Thoracic aorta (tissue), 2 donors: ENCODE measurements at places on chromosomes 6 and 20.

DNA sequence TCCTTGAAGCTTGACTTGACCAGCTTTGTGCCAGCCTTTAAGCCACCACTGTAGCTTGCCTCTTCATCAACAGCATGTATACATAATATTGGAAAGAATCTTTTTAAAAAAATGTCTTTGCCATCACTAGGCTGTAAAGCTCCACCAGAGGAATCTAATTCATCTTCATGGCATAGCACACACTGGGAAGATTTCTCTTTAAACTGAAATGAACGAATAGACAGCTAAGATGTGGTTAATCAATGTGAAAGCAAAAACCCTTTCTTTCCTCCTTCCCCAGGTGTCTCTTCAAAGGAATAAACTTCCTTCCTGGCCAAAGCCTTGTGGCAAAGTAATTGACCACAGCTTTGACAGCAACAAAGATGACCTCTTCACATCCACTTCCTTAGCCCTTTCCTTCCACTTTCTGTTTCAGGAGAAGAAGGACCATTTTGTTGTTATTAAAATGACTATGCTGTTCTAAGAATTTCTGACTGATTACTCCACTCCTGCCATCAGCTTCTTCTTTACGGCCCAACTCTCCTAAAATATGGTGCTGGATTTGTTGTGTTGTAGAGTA, 428.7 kb upstream of the SOX4 start:
- DNase-seq, result no peak

GRCh38 chr6:37105148-37106050, 64.6 kb upstream of the PIM1 start:
- DNase-seq, result no peak

GRCh38 chr6:93073811-93074210, 345.5 kb downstream of the EPHA7 start:
- DNase-seq, result no peak

DNA sequence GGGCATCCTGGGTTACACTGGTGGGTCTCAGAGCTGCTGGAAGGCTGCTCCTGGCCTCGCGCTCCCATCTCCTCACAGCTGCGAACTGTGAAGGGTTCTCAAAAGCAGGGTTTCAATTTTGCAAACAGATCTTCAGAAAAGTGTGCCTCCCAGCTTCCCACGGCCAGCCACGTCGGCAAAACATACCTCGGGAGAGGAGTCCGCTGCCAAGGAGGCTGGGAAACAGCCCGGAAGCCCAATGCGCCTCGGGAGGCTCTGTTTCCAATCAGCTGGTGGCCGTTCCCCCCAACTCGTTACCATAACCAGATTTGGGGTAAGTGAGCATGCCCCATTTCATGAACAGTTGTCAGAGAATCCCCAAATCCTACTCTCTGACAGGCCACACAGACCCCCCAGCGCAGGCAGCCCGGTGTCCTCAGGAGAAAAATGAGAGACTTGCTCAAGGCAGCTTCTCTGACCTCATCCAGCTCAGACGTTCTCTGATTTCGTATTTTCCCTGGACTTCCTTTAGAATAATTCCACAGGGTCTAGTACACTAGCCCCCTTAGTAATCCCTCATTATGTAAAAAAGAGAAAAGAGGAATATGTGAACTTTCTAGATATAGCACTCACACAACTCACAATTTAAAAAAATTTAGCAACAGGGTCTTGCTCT, 98.4 kb downstream of the SNX5 start:
- no peak for DNase-seq

DNA sequence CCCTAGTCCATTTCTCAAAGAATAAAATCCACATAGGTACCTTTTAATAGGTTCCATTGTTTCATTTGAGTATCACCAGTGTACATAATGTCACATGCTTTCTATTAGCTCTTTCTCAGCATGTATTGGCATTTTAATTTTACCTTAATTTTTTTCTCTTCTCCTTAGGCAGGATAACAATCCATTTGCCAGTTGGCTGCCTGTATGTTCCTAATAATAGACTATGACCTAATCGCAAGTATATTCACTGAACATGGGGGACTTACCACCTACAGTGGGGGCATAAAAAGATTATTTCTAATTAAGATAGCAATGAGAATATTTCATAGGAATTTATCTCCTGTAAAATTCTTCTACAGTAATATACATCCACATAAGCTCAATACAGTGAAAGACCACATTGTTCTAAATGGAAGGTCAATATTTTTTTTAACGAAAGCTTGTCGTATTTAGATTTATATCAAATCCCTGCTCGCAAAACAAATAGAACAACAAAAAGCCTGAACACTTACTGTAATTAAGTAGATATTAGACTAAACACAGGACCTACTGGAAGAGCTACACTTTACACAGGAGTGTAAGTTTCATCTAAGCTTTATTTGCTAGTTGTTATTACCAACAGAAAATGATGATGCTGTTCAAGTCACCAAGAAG, 76.4 kb downstream of the OGFRL1 start:
- no peak for DNase-seq

DNA sequence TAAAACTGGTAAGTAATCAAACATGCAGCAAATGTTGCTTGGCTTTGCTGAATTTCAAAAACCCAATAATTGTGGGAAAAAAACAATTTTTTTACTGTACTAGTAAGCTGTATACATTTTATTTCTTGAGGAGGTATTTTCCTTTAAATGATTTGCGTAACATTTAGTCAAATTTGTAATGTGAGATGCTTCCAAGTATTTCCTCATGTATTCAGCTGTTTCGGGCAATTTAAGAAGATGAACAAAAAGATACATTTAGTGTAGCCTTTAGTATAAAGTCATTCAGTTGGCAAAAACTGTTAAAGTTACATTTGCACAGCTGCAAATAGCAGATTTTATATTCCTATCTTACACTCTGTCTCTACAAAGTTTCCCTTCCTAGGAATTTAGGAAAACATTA, 186.1 kb upstream of the SCGN start:
- no peak for DNase-seq

DNA sequence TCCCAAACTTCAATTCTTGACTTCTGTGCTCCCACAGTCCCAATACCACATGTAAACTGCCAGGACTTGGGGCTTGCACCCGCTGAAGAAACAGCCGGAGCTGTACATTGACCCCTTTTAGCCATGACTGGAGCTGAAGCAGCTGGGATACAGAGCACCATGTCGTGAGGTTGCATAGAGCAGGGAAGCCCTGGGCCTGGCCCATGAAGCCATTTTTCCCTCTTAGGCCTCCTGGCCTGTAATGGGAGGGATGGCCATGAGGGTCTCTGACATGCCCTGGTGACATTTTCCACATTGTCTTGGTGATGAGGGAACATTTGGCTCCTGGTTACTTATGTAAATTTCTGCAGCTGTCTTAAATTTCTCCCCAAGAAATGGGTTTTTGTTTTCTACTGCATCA, 9.8 kb downstream of the RHAG start:
- DNase-seq, result no peak

DNA sequence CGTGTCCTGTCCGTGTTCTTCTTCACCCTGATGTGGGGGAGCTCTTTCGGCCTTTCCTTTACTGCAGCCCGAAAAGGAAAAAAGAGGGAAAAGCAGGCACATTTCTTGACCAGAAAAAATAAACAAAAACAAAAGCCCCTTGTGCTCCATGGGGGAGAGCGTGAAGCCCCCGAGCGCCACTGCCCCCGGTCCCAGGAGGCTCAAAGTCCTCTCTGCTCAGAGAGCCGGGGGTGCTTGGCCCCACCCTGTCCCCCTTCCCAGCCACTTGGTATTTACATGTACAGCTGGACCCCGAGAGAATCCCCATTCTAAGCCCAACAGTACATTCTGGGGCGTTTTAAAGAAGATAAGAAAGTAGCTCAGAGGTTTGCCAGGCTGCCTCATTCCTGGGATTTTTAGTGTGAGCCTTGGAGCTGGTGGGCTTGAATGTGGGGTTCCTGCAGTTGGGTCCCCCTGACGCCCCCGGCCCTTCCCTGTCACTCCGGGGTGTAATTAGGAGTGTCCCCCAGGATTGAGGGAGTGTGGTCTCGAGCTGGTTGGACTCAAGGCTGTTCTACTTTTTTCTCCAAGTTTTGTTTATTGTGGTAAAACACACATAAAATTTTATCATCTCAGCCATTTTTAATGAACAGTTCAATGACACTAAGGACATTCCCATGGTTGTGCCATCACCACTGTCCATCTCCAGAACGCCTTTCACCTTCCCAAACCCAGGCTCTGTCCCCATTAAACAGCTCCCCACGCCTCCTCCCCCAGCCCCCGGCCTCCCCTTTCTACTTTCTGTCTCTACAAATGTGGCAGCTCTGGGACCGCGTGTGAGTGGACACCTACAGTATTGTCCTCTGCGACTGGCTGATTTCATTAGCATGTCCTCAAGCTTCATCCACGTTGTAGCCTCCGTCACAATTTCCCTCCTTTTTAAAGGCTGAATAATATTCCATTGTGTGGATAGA, 55.7 kb upstream of the BHLHE23 start:
- DNase-seq, result no peak

DNA sequence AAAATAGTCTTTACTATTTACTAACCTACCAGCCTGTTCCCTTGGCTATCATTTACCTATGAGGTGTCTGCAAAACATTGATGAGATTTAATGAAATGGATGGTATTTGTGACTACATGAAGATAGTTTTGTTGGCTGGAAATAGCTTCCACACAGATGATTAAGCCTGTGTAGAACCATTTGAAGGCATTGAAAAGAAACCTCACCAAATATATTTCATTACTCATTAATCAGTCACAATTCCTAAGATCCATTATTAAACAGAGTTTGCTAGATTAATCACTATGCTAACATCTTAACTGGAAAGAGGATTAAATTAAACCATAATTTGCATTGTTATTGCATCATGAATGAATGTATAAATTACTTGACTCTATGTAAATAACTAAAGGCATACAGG, 560.3 kb downstream of the BMP2 start:
- DNase-seq, result no peak

DNA sequence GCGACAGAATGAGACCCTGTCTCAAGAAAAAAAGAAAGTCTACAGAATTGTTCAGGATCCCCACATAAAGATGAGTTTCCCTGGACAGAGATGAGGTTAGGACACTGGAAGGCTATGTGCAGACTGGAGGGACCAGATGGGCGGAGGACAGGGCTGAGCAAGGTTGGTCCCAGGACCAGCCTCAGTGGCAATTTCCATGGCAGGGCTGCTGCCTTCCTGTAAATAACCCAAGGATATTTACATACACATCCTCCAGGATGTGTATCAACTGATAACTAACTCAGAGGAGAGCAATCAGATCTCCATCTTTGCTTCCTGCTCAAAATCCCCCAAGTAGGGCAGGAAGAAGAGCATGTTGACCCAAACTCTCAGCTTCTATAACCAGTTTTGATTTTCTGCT, 58.8 kb downstream of the RSPH3 start:
- DNase-seq, result no peak

DNA sequence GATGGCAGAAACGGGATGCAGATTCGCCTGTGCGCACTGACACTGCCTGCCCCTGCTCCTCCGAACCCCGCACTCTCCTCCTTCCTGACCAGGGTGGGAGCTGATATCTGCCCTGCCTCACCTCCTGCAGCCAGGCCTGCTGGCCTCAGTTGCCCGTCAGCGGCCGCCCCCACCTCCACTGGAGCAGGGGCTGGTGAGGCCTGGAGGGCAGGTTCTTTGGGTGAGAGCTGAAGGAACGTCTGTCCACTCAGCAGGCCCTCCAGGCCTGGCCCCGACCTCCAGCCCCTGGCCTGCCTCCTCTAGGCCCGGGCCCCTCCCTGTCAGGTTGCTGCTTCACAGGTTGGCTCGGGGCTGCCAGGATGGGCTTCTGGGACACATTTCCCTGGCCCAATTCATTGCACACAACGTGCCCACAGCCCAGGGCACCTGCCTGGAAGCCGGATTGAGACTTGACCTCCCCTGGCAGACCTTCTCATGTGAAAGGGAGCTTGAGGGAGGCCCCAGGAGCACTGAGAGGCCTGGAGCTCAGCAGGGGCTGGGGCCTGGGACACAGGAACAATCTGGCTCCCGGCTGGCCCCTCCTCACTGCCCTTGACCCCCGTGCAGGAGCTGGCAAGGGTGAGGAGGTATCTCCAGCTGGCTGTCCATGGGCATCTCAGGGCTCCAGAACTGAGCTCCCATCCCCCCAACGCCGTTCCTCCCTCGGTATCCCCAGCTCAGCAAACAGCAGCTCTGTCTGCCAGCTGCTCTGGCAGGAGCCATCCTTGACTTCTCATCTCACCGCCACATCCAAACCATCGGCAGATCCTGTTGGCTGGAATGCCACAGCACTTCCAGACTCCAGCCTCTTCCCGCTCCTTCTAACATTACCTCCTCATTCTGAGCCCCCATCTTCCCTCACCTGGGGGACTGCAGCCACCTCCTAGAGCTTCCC, 39.5 kb downstream of the SPDEF start:
- DNase-seq, result no peak

DNA sequence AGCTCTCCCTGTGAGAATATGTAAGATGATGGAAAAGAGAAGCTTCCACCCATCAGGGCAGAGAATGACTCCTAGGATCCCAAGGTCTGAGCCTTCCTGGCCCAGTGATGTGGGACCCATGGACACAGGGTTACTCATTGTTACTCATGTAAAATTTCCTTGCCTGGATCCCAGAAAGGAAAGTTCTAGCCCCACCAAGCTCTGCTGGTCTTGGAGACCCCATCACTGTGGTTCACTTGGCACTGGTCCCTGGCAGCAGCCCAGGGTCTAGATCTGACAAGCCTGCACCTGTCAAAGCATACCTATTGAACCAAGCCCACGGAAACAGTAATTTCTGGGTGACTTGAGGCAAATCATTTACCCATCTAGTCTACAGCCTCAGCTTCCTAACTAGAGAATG, 22.1 kb downstream of the MDGA1 start:
- DNase-seq, result no peak

GRCh38 chr6:35016502-35017321, 124.4 kb downstream of the TCP11 start:
- peak; percentile 28 for DNase-seq

GRCh38 chr6:31396422-31397152, 6.8 kb upstream of the MICA start:
- no peak for DNase-seq

DNA sequence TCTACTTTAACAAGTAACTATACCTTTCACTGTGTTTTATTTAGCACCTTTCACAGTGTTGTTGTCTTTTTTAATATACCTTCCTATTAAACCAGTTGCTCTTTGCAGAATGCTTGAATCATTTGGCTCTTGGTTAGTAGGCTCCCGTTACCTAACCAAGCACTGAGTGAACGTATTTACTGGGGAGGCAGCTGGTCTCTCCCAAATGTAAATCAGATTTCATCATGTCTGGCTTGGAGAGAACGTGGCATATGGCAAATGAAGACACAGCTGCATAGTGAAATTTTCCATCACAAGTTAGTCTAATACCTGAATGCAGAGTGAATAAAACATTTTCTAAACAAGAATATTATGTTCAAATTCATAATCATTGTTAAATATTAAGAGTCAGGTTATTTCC, 12.4 kb downstream of the HTR1E start:
- no peak for DNase-seq

GRCh38 chr6:21265730-21266044, 327.9 kb upstream of the SOX4 start:
- DNase-seq, result no peak

DNA sequence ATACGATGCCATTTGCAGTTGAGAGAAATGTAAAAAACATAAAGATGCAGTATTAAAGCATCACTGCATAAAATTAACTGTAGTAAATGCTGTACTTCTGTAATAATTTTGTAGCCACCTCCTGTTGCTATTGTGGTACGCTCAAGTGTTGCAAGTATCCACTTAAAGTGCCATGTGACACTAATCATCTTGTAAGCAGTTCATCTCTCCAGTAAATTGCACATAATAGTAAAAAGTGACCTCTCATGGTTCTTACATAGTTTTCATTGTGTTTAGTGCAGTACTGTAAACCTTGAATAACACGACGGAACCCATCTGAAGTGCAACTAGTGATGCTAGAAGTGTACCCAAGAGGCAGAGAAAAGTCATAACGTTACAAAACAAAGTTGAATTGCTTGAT, 190.1 kb upstream of the VGLL2 start:
- DNase-seq, result no peak

- no peak for DNase-seq
Observed at GRCh38 chr20:44642203-44643153, 9.0 kb downstream of the ADA start.
